ENCODE measurements at places on chromosomes 1 and 21.

DNA sequence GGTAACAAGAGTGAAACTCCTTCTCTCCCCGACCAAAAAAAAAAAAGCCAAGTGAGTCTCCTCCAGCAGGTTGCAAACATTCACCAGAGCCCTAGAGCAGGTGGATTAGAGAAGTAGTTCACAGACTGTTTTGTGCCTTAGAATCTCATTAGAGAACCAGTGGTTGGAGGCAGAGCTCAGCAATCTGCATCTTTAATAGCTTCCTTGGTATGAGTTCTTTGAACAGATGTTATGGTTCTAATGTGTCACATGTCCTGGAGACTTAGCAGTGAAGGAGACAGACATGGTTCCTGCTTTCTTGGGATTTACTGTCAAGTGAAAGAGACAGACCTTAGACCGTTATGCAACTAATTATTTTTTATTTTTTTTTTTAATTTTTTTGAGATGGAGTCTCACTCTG is 26.8 kb downstream of the SESN2 start:
- no peak for DNase-seq

- DNase-seq: no peak
These were observed 25.7 kb downstream of the RPRD2 start for GRCh38 chr1:150389650-150390049.

DNA sequence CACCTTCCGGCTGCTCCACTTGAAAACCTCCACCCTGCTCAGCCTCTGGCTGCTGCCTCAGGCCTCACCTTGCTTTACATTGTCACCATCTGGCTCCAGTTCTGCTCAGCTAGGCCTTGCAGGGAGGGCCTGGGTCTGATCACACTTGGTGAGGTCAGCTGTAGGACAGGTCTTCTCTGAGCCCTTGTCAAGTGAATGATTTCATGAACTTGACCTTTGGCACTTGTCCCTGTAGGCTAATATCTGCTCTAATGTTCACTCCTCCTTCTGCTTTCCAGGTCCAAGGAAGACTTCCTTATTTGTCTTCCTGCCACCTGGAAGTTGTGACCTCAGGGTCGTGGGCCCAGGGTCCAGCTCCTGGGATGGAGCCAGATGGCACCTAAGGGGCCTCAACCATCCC is 41.4 kb downstream of the PTPRF start:
- DNase-seq: no peak

GRCh38 chr21:33149181-33149580 is 79.2 kb downstream of the OLIG1 start:
- no peak for DNase-seq

GRCh38 chr1:231679109-231679508 is 52.5 kb downstream of the DISC1 start:
- no peak for DNase-seq

GRCh38 chr1:4407851-4408250 is 246.6 kb upstream of the AJAP1 start:
- DNase-seq: no peak

DNA sequence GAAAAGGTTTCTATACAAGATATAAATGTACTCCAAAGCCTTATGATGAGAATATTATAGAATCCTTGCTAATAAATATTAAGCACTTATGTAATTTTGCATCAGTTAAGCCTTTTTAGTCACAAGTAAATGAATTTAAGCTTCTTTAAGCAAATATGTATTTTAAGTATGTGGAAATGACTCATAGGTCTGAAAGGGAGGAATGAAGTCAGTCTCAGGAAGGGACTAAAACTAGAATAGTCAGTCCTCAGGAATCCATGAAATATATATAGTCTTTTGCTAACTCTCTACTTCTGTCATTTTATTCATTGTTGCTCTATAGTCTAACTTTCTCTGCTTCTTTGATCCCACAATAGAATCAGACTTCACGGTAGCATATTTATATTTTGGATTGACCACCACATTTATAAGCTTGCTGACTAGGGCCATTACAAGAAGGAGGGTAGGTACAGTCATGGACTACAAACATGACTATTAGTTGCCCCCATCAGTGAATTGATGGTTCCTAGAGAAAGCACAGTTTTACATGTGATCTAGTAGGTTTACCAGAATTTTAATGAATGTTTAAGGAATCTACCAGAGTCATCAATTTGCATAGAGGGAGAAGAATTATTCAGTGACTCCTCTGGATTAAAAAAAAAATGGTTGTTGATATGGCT is 20.2 kb upstream of the RABGGTB start:
- no peak for DNase-seq

DNA sequence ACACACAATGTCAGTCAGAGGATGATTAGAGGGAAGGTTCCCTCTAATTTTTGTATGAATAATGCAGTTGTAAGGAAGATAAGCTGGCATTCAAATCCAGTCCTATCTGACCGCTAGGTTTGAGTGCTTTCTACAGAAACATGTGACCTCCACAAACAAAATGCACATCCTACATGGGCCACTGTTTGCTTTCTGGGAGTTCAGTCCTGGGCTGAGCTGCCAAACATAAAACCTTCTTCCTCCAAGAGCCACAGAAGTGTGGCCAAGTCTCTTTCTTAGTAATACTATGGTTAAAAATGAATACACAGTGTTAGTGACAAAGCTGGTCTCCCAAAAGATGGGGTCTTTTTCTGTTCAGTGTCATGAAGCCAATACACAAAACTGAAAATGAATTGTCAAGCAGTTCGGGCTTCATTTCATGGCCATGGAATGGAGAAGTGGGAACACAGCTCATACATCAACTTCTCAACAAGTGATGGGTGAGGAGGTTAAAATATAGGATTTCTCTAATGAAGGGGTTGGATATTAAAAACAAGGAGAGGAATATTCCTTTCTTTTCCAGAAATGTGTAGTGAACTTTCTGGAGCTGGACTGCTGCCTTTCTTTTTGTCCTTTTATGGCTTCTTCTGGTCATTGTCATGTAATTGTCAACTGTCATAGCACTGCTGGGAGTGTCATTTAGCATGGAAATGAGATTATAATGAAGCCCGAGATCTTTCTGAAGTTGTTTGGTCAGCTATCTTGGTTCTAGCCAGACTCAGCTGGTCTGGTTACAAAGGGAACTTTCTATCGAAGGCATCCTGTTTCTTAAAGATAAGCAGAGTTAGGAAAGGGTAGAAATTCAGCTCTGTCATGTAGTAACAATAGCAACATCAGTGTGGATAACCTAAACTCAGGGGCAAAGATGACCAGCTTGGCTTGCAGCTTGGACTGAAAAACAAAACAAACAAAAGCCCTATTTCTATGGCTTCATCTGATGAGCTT is 135.1 kb downstream of the CHD1L start:
- no peak for DNase-seq

DNA sequence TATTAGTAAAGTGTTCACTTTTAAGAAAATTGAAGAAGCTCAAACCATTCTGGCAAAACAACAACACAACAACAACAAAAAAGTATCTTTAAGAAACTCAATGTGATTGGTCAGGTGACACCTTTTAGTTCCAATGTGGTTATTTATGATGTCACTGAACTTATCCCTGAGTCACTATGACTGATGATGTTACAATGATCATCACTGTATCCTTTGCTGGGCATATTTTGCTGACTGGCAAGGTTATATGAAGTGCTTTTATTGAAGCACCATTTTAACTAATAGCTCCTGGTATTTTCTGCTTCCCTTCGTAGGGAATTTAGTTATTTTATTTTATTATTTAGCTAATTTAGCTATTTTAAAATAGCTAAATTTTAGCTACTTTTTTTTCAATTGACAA is at the start of gene TEX50:
TEX50 (plus strand) TSS at position 223 of the 400 bp plus-strand sequence. CDS start 184 bp downstream, outside the sequence.
- DNase-seq: no peak

DNA sequence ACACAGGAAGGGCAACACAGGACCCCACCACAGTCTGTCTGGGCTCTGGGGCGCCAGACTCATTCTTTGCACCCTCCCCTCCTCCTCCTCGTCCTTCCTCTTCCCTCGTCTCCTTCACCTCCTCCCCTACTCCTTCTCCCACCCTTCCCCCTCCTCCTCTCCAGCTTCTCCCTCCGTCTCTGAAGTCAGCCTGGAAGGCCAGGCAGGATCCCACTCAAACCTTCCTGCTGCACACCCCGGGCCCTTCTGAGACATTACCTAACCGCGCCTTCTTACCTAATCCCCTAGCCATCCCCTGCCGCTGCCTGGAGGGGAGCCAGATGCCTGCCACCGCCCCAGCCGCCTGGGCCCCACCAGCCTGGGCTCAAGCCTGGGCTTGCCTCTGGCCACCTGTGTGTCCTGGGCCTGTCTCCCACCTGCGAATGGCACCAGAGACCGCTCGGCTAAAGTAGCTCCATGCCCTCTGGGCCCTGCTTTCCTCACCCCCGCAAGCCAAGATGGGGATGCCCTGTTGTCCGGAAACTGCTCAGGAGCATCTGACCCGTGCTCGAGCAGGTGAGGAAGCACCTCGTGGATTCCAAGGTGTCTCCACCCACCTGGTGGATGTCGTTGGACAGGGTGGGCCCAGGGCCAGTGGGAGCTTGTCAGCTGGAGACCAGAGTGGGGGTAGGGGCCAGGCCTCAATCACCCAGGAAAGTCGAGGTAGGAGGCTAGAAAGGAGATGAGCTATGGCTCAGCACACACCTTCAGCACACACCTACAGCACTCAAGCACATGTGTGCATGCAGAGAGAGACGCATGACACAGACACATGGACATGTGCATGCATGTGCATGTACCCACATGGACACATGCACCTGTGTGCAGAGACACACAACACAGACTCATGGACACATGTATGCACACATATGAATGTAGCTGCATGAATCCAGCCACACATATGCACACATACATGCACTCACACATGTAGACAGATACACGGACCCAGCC is 31.9 kb downstream of the WNT9A start:
- DNase-seq: no peak

GRCh38 chr1:18907021-18907916 is 4.9 kb upstream of the ALDH4A1 start:
- no peak for DNase-seq

DNA sequence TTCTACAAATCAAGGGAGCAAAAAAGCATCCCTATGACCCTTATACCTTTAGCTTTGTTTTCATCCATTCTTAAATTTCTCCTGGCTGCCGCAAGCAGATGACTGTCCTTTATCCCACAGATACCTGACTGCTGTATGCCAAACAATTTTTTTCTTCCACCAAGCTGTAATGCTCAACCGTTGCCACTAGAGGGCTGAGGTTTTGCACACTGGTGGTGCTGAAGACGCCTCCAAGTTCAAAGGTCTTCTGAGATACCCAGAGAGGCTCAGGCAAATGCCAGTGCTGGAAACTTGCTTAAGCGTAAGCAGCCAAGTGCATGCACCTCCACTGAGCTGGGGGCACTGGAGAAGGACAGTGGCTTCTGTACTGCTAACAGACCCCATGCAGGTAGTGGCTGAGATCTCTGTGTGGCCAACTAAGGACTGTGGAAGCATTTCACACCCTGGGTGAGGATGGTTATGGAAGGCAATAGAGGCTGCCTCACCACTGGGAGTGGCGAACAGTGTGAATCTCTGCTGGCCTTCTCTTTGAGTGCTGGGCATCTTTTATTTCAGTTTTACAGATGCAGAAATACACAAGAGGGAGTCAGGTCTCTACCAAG is 28.5 kb downstream of the CNIH3 start:
- peak; percentile 50 for DNase-seq

DNA sequence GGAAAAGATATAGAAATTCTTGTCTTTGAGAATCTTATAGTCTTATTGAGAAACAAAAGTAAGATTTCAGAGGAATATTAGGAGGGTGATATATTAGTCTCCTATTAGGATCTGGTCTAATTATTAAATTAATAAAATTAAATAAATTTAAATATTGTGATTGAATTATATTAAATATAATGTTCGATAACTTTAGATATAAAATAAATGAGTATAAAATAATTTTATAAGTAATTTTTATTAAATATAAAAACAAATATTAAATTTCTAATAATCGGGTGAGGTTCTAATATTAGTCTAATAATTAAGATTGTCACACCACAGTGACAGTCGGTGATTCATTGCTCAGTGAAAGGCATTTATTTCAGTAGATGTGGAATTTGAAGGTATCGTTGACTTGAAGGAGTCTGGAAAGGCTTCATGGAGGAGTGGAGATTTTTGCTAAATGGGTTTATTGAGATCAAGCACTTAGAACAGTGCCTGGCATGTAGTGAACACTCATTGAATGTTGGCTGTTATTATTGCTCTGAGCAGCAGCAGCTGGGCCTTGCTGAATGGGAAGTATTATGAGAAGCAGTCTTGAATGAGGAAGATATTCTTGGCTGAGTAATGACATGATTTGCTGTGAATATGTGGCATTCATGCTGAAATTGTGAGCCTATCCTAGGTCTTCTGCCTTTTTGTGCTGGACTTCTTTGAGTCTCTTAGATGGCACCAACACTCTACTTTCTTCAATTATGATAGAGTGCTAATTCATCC is 74.6 kb downstream of the USP25 start:
- no peak for DNase-seq

- DNase-seq: no peak
These were observed 29.6 kb downstream of the GNG12 start for GRCh38 chr1:67803380-67804279.

- DNase-seq: no peak
These were observed 55.2 kb upstream of the KIF1B start for GRCh38 chr1:10155087-10155712.

GRCh38 chr1:236465959-236466303 is 57.9 kb upstream of the LGALS8 start:
- no peak for DNase-seq

DNA sequence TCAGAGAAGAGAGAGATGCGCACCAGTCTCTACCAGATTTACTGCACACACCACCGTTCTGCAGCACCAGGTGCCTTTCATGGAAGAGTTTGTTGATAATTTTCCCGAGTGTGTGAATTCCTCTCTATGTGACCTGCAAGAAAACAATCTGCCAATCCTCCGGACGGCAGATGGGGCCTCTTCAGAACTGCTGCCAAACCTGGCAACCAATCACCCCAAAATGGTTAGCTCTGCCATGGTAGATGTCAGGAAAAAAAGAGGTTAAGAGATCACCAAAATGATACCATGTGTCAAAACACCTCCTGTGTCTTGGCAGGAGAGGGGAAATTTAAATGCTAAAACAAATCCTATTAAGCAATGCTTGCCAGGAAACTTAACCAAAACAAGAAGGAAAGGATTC is 96.5 kb downstream of the DAB1 start:
- DNase-seq: no peak

GRCh38 chr1:143611159-143611558 is 360.6 kb downstream of the FAM72C start:
- DNase-seq: peak; percentile 35

DNA sequence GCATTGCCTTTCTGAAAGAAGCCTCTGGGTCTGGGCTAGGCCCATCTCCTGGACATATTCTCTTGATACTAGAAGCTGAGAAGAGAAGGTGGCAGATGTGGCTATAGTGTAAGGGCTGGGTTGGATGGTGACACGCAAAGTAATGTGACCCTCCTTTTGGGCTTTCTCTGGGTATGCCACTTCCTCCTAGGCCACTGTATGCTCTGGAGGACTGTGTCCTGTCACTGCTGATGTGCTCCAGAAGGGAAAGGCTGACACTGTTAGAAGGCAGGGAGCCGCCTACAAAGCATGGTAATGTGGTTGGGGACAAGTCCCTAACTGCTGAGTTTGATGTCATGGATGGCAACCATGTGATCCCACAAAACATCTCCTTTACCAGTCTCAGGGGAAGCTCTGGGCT is 112.1 kb downstream of the BCAR3 start:
- DNase-seq: no peak

- no peak for DNase-seq
These were observed 62.4 kb downstream of the RERE start for GRCh38 chr1:8754993-8755392.

GRCh38 chr1:150869683-150870082 is 6.7 kb downstream of the ARNT start:
- DNase-seq: no peak

Measured in iPS DF 19.7 (cell line).